ENCODE measurements at places on chromosomes 1 and 21.

DNA sequence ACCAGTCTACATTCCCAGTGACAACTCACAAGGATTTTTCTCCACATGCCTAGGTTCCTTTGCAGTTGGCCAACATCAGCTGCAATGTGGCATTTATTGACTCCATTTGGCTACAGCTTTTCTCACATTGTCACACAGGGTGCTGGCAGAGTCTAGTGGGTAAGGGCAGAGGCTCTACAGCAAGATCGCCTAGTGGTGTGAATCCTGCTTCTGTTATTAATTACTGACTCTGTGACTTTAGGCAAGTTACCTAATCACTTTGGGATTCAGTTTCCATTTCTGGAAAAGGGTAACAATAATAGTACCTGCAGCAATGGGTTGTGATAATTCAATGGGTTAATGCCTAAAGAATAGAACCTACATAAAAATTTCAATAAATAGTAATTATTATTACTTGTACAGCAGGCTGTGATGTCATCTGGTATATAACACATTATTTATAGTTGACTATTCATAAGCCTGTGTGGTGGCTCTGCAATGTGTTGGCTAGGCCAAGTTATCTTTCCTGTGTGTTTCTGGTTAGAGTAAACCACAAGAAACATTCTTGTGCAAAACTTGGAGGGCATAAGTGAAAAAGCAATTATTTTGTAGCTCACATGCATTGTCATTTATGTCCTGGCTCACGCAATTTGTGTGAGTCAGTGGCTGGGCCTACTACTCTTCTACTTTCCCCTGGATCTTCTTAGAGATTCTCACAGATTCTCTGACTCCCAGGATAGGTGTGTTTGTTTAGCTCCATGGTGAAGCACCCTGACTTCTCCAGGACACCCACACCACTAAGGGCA, 59.5 kb downstream of the PTGS2 start:
- peak; percentile 96 for DNase-seq

GRCh38 chr1:83794384-83794783, 204.5 kb downstream of the TTLL7 start:
- no peak for DNase-seq

GRCh38 chr21:33762803-33763581, 120.7 kb downstream of the ITSN1 start:
- DNase-seq, result peak; percentile 80

- peak; percentile 85 for DNase-seq
Observed at GRCh38 chr1:99600782-99601181, 45.1 kb upstream of the PALMD start.

DNA sequence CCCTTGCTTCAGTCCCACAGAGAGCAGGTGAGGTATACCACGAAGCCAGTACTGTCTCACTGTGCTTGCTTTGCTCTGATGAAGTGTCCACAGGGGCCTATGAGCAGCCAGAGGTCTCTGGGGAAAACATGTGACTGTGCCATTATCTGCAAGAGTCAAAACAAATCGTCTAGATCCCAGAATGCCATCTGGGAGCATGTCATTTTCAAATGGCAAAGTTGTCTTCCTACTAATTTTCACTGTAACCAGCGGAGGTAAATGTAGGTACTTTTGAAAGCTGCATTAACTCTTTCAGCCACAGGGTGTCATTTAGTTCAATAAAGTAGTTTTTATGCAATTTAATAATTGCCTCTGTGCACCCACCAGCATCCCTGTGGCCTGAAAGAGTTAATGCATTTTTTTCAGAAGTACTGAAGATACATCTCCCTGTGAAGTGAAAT, 173.6 kb upstream of the SGIP1 start:
- DNase-seq, result no peak

GRCh38 chr1:220123889-220124288, 30.0 kb downstream of the IARS2 start:
- DNase-seq, result no peak

GRCh38 chr1:235601104-235601503, 48.5 kb downstream of the GNG4 start:
- DNase-seq, result peak; percentile 28

- no peak for DNase-seq
Observed at GRCh38 chr1:209627027-209627731, 25.0 kb downstream of the LAMB3 start.

DNA sequence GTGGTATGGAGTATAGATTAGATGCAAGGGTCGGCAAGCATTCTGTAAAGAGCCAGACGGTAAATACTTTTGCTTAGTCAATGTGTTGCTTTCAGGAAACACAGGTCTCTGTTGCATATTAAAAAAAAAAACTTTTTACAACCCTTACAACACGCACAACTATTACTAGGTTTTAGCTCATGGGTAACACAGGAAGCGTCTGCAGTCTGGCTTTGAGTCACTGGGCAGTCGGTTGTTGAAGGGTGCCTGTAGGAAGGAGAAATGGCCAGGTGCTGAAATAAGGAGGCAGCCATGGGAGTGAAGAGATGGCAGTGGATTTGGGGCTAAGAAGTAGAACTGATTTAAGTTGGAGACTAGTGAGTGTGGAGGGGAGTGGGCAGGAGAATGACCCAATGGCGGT, 192.1 kb downstream of the KCNJ6 start:
- no peak for DNase-seq

- DNase-seq, result no peak
Observed at GRCh38 chr1:170687621-170688020, 23.7 kb downstream of the PRRX1 start.

DNA sequence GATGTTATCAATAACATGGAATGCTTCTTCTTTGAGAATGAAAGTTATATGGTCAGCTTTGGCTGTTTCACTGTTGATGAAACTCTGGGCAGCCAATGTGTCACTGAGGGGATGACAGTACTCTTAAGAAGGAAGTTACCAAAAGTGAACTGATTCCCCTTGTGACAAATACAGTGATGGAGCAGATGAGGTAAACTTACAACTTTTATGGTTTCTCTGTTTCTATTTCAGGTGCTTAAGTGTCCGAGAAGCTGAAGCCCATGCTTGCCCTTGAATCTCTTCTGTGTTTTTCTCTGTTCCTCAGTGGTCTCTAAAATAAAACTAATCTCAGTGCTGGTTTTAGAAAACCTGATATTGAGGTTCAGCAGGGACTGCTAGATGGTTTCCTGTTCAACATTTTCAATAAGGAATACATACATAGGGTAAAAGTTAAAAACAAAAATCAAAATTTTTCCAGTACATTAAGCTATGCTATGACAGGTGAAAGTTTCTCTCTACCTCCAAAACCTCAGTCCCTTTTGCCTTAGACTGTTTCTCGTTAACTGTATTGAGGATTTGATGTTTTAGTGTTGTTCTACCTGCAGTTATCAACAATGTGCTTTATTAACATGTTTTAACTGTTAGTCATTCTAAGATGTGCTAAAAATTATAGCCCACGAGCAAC, 454.4 kb upstream of the ADGRL4 start:
- DNase-seq, result no peak

DNA sequence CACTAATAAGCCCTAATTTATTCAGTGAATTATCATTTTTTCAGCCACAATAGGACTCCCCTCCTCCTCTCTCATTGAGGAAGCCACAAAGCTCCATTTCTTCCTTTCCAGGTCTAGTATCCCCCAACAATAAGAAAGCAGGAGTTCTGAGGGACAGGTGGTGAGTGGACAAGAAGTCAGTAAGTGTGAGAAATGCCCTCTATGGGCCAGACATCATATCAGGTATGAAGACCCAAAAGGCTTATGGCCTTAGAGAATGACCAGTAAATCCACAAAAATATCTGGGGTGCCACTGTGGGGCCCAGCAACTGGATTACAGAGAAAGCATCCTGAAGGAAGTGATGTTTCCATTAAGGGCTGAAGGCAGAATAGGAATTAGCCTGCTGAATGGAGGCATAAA, 175.7 kb downstream of the TRIM33 start:
- DNase-seq, result no peak

GRCh38 chr1:170696591-170697290, 32.8 kb downstream of the PRRX1 start:
- DNase-seq, result no peak

DNA sequence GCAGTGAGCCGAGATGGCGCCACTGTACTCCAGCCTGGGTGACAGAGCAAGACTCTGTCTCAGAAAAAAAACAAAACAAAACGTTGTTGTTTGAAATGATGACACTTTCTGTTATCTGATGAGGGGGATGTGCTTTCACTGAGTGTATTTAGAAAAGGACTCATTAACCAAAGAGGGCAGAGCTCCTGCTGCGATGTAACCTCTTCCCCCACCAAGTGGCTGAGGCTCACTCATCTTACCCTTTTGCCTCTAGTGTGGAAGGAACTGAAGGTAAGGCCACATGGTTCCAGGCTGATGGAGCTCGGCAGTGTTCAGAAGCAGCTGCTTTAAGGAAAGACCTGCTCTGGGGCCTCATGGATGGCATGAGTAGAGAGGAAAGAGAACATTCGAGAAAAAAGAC, 105.7 kb upstream of the RUNX1 start:
- DNase-seq, result no peak

DNA sequence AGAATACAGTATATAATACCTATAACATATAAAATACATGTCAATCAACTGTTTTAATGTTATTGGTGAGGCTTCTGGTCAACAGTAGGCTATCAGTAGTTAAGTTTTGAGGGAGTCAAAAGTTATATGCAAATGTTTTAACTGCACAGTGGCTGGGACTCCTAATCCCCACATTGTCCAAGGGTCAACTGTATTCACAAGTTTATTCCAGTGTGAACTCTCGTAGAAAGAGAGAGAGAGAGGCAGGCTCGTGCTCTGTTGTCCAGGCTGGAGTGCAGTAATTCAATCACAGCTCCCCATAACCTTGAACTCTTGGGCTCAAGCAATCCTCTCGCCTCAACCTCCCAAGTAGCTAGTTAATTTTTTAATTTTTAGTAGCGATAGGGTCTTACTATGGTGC, 66.0 kb downstream of the NRIP1 start:
- no peak for DNase-seq

GRCh38 chr1:20830378-20830777, 43.3 kb upstream of the HP1BP3 start:
- DNase-seq, result peak; percentile 11

- DNase-seq, result no peak
Observed at GRCh38 chr1:228737601-228738041, 2.3 kb downstream of the RHOU start.

DNA sequence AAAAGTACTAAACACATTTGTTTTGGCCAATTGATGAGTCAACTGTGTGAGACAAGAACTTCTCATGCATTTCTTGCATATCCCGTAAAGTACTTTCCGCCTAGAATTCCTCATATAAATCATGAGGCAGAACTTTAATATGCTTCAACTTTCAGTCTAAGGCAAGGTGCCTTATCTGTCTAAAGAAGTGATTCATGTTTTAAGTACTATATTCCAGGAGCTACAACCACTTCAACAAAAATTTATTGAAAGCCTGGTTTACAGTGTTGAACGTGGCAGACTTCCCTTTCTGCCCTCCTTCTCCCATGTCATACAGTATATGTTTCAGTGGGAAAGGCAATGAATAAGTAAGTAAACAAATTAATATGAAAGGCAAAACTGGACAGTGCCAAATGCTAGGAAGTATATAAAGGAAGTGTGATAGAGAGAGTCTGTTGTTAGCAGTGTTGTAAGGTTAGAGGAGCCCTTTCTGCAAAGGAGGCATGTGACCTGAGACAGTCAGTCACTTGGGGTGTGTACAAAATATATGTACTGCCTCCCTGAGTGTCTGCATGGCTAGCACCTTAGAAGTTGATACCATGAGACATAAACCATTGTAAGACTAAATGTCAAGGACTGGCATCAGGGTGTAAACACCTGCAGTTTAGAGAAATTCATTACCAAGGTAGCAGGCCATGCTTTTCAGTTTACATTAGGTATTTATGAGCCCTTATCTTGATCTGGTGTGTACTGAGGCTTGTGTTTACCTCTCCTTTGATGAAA, 362.2 kb downstream of the SRGAP2C start:
- peak; percentile 79 for DNase-seq

- no peak for DNase-seq
Observed at GRCh38 chr1:172138634-172139033, 281.9 kb upstream of the C1orf105 start.

GRCh38 chr1:200279810-200280411, 129.9 kb downstream of the ZNF281 start:
- peak; percentile 71 for DNase-seq

DNA sequence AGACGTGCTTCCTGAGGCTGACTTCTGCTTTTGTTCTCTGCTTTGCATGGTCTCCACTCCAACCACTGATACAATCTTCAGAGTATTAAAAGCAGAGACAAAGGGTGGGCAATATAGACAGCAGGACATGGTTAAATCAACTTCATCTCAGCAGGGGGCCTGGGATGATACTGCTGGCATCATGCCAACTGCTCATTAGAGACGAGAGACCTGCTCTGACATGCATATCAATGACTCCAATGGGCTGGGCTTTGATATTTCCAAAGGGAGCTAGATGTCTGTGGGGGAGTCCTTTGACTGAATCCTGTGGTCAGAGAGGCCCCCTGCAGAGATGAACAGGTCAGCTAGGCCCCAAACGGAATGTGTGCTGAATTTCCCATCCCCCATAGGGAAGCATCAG, 106.6 kb downstream of the ACTL8 start:
- DNase-seq, result peak; percentile 77

DNA sequence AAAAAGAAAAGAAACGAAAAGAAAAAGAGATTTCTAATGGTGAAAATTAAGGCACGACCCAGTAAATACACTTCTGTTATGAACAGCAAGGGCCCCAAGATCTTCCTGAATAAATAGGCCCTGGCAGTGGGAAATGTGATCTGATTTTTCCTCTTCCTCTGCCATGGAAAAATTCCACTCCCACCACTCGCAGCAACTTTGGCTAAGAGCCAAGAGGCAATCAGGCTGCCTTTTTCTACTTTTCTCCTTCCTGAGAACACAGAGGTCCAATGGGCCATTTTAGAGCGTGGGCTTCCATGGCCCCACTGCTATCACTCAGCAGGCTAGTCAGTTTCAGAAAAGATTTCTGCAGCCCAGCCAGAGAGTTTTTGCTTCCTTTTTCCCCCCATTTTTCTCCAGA, 33.7 kb upstream of the AK4 start:
- no peak for DNase-seq

GRCh38 chr1:82387012-82387366, 586.3 kb downstream of the ADGRL2 start:
- DNase-seq, result no peak

- DNase-seq, result no peak
Observed at GRCh38 chr21:14981246-14981645, 83.6 kb downstream of the NRIP1 start.

- no peak for DNase-seq
Observed at GRCh38 chr1:46020010-46020409, 112.4 kb downstream of the PIK3R3 start.

DNA sequence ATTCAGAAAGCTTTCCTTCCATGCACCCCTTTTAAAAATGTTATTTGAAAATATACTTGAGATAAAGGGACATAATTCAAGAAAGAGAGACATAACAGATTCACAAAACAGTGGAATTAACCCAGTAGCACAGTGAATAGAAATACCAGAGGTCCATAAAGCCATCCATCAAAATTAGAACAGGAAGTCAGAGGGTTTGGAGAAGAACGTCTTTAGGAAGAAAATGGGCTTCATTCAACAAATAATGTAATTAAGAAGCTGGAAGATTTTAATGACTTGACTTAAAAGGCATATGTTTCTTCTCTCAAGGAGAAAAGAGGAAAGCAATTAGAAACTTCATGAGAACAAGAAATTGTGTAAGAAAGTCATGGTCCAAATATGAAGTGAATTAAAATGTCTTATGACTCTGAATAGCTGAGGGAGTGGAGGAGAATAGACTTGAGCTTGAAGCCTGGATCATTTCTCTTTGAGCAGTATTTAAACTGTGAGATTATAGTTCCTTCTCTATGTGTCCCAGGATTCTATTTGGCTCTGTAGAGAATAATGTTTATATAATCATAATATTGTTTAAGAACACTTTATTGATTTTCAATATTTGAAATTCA, 7.9 kb upstream of the HCRTR1 start:
- no peak for DNase-seq

GRCh38 chr1:234503193-234504050, 24.4 kb upstream of the TARBP1 start:
- DNase-seq, result no peak
